ENCODE measurements at places on chromosomes 1 and 21.

GRCh38 chr1:86718786-86719185 is 14.4 kb downstream of the SH3GLB1 start:
- no peak overlapping the region for H3K27ac ChIP-seq
- H3K27me3 ChIP-seq = no peaks in the 10 kb centered on the region
- no peak overlapping the region for H3K4me3 ChIP-seq

- H3K27me3 ChIP-seq = no peaks in the 10 kb centered on the region
- no peaks in the 10 kb centered on the region for H3K4me1 ChIP-seq
- no peak overlapping the region for H3K27ac ChIP-seq
- no peak for DNase-seq
These were observed 145.5 kb upstream of the IRF2BP2 start for GRCh38 chr1:234755449-234755863.

DNA sequence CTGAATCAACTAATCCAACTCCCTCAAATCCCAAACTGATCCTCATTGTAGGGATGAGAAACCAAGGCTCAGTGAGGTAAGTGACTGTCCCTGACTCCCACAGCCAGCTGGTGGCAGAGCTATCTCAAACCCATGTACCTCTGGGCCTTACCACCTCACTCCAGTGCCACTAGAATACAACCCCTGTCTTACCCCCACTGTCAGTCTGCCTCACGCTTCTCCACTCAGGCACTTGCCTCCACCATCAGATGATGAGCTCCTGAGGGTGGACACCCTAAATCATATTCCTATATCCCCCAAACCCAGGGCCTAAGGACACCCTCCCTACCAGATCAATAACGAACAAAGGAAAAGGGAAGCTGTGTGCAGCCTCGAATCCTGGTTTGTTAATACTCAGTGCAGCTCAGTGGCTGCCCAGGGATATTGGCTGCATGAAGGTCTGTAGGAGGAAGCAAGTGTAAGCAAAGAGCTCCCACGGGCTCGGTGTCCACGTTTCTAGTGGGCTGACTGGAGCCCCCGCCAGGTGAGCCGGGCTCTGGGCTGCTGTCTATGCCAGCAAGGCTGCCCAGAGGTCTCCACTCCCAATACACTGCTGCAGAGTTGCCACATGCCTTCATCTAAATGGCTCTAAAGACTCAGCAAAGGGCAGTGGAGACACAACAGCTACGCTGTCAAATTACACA is 533.4 kb downstream of the MATN1 start:
- no peaks in the 10 kb centered on the region for H3K36me3 ChIP-seq
- no peaks in the 10 kb centered on the region for H3K27me3 ChIP-seq
- H3K27ac ChIP-seq = no peak overlapping the region
- H3K4me1 ChIP-seq = no peaks in the 10 kb centered on the region
- no peak overlapping the region for H3K4me3 ChIP-seq

DNA sequence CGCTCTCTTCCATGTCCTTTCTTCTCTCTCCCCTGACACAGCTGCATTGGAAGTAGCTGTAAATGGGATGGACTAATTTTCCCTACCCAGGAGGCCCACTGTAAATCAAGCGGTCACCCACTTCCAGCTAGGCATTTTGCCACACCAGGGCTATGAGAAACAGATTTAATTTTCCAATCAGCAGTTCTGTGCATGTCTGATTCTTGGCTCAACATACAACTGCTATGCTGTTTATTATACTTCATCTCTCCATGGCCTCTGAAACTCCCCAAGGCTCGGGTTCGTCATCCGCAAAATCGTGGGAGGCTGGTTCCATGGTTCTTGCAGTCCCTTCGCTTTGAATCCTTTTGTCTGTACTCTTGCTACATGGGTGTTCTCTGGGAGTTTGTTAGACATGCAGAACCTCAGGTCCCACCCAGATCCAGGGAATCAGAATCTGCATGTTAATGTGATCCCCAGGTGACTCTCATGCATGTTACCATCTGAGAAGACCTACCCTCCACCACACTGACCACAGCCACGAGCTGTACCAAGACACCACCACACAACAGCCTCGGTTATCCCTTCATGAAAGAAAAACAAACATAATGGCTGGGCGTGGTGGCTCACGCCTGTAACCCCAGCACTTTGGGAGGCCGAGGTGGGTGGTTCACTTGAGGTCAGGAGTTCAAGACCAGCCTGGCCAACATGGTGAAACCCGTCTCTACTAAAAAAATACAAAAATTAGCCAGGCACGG is 190.5 kb downstream of the GABPA start:
- DNase-seq = no peak
- H3K36me3 ChIP-seq = no peaks in the 10 kb centered on the region
- H3K27ac ChIP-seq = no peak overlapping the region

GRCh38 chr1:186837806-186838205 is 9.1 kb downstream of the PLA2G4A start:
- H3K27me3 ChIP-seq = no peaks in the 10 kb centered on the region
- H3K4me3 ChIP-seq = no peak overlapping the region
- no peak for DNase-seq
- H3K4me1 ChIP-seq = no peaks in the 10 kb centered on the region

GRCh38 chr1:116982319-116983004 is 19.1 kb upstream of the CD101 start:
- H3K27ac ChIP-seq = no peak overlapping the region
- peaks cover 4% of the 10 kb centered on the region for H3K36me3 ChIP-seq
- no peak overlapping the region for H3K4me3 ChIP-seq
- no peaks in the 10 kb centered on the region for H3K27me3 ChIP-seq

DNA sequence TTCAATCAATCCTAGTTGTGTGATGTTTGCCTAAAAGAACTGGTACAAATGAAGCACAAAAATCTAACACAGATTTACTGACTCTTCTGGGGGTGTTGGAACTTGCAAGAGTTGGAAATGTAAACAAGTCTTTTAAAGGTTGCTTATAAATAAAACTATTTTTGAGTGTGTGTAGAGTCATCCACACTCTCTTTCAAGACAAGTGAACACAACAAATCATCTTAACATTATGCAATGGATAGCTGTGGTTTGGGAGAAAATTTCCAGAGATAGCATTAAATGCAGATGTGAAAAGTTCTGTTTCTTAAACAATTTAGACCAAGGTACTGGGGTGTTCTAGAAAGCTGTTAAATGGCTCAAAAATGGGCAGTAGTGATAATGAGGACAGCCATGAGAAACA is 28.7 kb downstream of the C1orf87 start:
- DNase-seq = no peak
- H3K4me1 ChIP-seq = no peaks in the 10 kb centered on the region
- no peak overlapping the region for H3K4me3 ChIP-seq
- no peak overlapping the region for H3K27ac ChIP-seq

- H3K27ac ChIP-seq = no peak overlapping the region
- H3K4me1 ChIP-seq = no peaks in the 10 kb centered on the region
- H3K4me3 ChIP-seq = peak overlapping the region; percentile 36
- peaks cover 55% of the 10 kb centered on the region for H3K27me3 ChIP-seq
- H3K36me3 ChIP-seq = peaks cover 14% of the 10 kb centered on the region
These were observed 475 bp upstream of the TDRD10 start for GRCh38 chr1:154501423-154502065.

- no peak overlapping the region for H3K4me3 ChIP-seq
- no peaks in the 10 kb centered on the region for H3K36me3 ChIP-seq
- H3K27ac ChIP-seq = no peak overlapping the region
- no peak for DNase-seq
- H3K4me1 ChIP-seq = no peaks in the 10 kb centered on the region
- no peaks in the 10 kb centered on the region for H3K27me3 ChIP-seq
These were observed 63.4 kb upstream of the PSEN2 start for GRCh38 chr1:226806988-226807387.

GRCh38 chr1:205672970-205673369 is 7.3 kb downstream of the SLC45A3 start:
- no peaks in the 10 kb centered on the region for H3K36me3 ChIP-seq
- H3K4me3 ChIP-seq = no peak overlapping the region
- no peak for DNase-seq
- no peak overlapping the region for H3K27ac ChIP-seq
- H3K27me3 ChIP-seq = no peaks in the 10 kb centered on the region
- peaks cover 43% of the 10 kb centered on the region for H3K4me1 ChIP-seq

DNA sequence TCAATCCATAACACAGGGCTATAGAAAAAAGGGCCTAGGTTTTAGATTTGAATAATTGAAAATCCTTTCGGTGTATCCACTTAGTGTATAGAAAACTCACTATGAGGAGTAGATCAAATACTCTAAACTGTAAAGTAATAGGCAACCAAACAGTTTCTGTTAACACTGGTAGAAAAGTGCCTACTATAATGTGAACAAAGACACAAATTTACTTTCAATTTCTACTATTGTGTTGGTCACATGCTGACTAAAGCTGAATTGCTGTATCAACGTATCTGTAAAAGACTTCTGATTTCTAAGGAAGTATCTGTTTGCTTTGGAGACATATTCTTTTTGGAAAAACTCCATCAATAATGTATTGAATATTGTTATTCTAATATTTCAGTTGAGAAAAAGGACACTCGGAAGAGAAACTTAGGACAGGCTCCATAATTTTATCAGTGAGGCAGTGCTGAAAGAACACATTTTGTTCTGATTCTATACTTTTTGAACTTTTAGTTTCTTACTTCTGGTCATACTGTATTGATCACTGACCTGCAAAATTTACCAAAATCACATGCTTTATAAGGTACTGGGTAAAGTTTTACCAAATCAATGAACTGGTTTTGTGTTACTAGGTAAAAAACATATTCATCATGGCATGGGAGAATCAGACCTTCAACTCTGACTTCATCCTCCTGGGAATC is at the start of gene OR2M5:
Gene OR2M5, plus strand, starts transcription at position 636 of the 686 bp plus-strand sequence. Its CDS starts 0 bp downstream, at position 636.
- no peak within 1 kb of the TSS for H3K4me3 ChIP-seq
- H3K4me1 ChIP-seq = no peaks in the 10 kb centered on the region
- no peaks in the 10 kb centered on the region for H3K27me3 ChIP-seq
- DNase-seq = no peak
- H3K36me3 ChIP-seq = no peaks in the 10 kb centered on the region

GRCh38 chr1:14809191-14809981 is 210.9 kb downstream of the KAZN start:
- DNase-seq = no peak
- H3K4me3 ChIP-seq = no peak overlapping the region
- no peaks in the 10 kb centered on the region for H3K27me3 ChIP-seq

GRCh38 chr1:242738702-242739645 is 214.5 kb upstream of the PLD5 start:
- no peaks in the 10 kb centered on the region for H3K4me1 ChIP-seq
- no peaks in the 10 kb centered on the region for H3K36me3 ChIP-seq
- no peak overlapping the region for H3K4me3 ChIP-seq
- H3K27ac ChIP-seq = no peak overlapping the region

DNA sequence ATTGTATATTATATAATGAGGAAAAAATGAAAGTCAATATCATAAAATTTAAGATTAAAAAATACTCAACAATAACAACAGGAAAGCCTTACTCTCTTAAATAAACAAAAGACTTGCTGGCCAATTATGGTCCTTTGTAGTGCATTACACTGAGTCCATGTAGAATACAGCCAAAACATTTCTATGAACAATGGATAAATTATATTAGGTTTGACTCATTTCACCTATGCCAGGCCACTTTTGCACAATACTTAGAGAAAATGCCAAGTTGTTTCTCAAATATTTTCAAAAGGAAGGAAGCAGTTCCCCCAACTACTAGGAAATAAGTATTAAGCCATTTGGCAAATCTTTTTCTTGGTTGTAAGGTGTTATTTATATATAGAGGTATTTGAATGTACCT is 19.8 kb upstream of the UCK2 start:
- H3K4me1 ChIP-seq = no peaks in the 10 kb centered on the region
- H3K27me3 ChIP-seq = no peaks in the 10 kb centered on the region
- H3K36me3 ChIP-seq = no peaks in the 10 kb centered on the region
- no peak overlapping the region for H3K4me3 ChIP-seq
- DNase-seq = no peak

DNA sequence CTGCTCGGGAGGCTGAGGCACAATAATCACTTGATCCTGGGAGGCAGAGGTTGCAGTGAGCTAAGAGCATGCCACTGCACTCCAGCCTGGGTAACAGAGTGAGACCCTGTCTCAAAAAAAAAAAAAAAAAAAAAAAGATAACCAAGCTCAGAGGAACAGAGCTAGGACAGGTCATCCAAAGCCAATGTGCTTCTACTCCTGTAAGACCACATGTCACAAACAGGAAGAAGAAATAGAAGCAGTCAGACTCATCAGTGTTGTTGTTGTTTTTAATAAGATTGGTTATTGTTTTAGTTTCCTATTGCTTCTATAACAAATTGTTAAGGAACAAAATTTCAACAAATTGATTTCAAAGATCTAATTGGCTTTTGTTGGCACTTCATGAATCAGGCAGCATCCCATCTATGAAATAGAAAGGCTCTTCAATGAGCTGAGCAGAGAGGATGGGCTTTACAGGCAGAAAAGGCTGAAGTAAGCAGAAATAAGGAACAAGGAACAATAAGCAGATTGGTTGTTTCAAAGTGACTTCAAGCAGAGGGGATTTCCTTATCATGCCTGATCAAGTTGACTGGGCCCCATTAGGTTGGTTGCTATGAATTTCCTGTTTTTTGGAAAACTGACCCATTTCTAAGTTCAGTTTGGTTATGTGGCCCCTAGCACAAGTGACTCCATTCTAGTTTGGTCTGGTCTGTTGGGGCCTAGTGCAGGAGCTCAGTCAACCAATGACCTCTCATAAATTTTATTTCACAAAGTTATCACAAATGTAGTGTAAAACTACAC is 6.0 kb upstream of the AKNAD1 start:
- no peaks in the 10 kb centered on the region for H3K36me3 ChIP-seq
- peak; percentile 0 for DNase-seq
- H3K4me3 ChIP-seq = no peak overlapping the region
- H3K27ac ChIP-seq = no peak overlapping the region
- H3K4me1 ChIP-seq = no peaks in the 10 kb centered on the region

DNA sequence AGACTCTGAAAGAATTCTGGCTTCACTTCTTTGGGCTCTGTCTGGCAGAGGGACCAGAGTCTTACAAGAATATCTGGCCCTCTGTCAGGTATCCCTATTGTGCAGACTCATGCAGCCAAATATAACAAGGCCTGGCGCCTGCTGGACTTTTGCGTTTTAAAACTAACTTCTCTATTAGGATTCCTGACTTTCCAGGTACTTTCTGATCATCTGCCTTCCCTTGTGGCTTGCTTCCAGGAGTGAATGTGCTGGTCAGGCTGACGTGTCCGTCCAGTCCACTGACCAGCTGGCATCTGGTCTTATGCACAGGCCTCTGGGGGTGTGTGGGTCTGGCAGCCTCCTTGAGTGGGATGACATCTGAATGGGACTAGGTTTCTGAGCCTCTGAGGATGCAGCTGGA is 8.6 kb upstream of the RAB29 start:
- H3K4me3 ChIP-seq = no peak overlapping the region
- H3K4me1 ChIP-seq = no peaks in the 10 kb centered on the region
- no peaks in the 10 kb centered on the region for H3K27me3 ChIP-seq
- no peaks in the 10 kb centered on the region for H3K36me3 ChIP-seq
- DNase-seq = no peak

GRCh38 chr21:35945089-35945671 is 115.1 kb downstream of the SETD4 start:
- no peak for DNase-seq
- H3K36me3 ChIP-seq = no peaks in the 10 kb centered on the region
- no peak overlapping the region for H3K4me3 ChIP-seq
- H3K27ac ChIP-seq = no peak overlapping the region

- H3K4me1 ChIP-seq = no peaks in the 10 kb centered on the region
- H3K36me3 ChIP-seq = no peaks in the 10 kb centered on the region
- no peak for DNase-seq
- H3K4me3 ChIP-seq = no peak overlapping the region
These were observed 113.2 kb downstream of the AK5 start for GRCh38 chr1:77395051-77395450.

- no peak overlapping the region for H3K4me3 ChIP-seq
- H3K27ac ChIP-seq = no peak overlapping the region
- H3K4me1 ChIP-seq = peaks cover 2% of the 10 kb centered on the region
- H3K27me3 ChIP-seq = no peaks in the 10 kb centered on the region
- DNase-seq = no peak
These were observed 23.7 kb downstream of the GNB1 start for GRCh38 chr1:1867164-1867563.

Measured in H1 (cell line).